Kidney (tissue), 22 donors: ENCODE measurements at places on chromosomes 6 and 20. TPM values are rescaled to one million over a fixed set of nuclear protein-coding genes. Genes with fewer than 3 reads are reported as not detected.

ESR1 gene
- total RNA-seq: 5.2 TPM

DSP gene
- 96.2 TPM for total RNA-seq

LKAAEAR1 gene
- total RNA-seq: 0.31 TPM

GPX5 gene
- total RNA-seq: not detected

WFDC10B gene
- 0.60 TPM for total RNA-seq

GTF2H4 gene
- total RNA-seq: 39.3 TPM

SLC52A3 gene
- total RNA-seq: 10.9 TPM

RHAG gene
- total RNA-seq: not detected

DNA sequence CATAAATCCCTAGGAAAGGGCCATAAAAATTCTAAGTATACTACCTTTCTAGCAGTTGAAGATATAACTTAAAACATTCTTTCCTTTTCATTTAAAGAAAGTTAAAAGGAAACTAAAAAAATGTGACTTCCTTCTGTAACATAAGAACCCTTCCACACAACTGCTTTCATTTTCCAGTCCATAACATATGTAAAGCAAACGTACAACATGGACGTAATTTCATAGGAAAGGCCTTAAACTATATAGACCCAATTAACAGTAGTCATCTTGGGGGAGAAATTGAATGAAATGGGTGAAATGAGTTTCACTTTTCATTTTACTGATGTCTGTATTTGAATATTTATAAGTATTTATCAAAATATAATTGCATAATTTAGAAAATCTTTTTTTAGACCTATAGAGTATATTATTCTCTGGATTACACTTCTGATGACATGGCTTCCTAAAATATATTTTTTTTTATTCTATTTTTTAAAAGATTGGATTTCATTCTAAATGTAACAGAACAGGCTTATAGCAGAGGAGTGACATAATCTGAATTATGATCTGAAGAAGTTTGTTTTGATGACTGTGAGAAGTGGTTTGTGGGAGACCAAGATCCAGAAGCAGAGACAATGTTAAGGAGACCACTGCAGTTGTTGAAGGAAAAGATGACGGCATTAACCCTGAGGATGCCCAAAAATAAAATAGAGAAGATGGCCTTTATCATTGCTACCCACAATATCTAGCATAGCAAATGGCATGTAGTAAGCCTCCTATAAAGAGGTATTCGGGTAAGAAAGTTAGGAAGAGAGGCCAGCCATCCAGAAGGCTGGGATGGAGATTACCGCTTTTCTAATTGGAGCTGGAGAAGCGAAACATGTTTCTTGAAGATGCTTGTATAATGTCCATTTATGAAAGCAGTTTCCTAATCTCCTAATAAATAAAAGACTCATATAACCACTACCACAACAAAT is 260.4 kb downstream of the PTPRK start:
- no peaks in the 10 kb centered on the region for H3K36me3 ChIP-seq
- peaks cover 4% of the 10 kb centered on the region for H3K4me1 ChIP-seq
- H3K4me3 ChIP-seq: no peak overlapping the region
- no peaks in the 10 kb centered on the region for H3K27me3 ChIP-seq

DNA sequence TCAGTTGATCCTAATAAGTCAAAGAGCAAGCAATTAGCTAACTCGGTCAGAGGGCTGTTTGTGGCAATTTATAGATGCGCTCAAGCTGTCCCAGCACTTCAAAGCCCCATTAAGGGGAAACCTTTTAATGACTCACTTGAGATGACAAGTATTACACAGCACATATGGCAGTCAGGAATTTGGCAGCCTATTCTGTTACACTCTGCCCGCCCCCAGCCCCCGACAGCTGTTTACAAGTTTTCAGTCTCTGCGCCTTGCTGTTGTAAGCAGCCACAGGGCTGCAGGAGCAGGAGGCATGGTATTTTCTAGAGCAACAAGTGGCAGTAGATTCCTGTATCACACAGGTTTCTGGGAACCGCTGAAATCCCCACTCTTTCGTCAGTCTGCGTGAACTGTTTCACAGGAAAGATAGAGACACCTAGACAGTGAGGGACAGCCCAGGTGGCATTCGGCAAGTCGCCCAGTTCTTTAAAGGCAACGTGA is 263.0 kb downstream of the FOXC1 start:
- no peaks in the 10 kb centered on the region for H3K27me3 ChIP-seq
- no peak overlapping the region for H3K4me3 ChIP-seq
- no peak overlapping the region for H3K27ac ChIP-seq
- H3K4me1 ChIP-seq: no peaks in the 10 kb centered on the region

DNA sequence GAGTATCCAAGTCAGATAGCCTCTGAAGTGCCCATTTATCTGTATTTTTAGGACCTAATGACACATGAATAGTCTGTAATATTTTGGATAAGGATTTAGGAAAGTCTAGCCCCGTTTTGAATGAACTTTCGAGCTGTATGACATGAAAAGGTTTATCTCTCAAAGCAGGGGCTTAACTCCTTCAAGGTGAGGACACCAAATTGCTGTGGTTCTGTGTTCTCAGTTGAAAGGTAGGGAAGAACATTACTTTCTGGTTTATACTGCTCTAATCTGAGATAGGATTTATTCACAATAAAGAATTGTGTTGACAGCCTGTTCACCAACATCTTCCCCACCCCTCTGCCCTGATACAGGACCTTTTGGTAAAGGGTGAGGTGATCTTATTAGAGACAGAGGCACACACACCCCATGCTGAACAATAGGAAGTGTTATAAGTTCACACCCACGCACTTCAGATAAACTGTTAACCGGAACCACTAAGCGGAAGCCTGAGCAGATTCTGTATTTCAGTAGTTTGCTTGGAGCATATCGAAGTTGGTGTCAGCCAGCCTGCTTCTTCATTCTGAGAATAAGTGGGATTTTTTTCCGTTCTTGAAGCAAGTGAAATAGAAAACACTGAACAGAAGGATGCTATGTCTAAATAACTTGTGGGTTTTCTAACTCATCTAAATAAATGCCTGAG is 223.3 kb downstream of the TMEM242 start:
- H3K27me3 ChIP-seq: no peaks in the 10 kb centered on the region
- H3K4me1 ChIP-seq: peaks cover 4% of the 10 kb centered on the region
- no peak for DNase-seq
- H3K36me3 ChIP-seq: no peaks in the 10 kb centered on the region

GRCh38 chr6:82704045-82704444 is 340.4 kb downstream of the TPBG start:
- no peaks in the 10 kb centered on the region for H3K4me1 ChIP-seq
- no peaks in the 10 kb centered on the region for H3K27me3 ChIP-seq
- no peak overlapping the region for H3K27ac ChIP-seq
- DNase-seq: no peak
- no peak overlapping the region for H3K4me3 ChIP-seq

- H3K27ac ChIP-seq: peak overlapping the region; percentile 91
- no peak overlapping the region for H3K4me3 ChIP-seq
- peak; percentile 76 for DNase-seq
- no peaks in the 10 kb centered on the region for H3K4me1 ChIP-seq
- no peaks in the 10 kb centered on the region for H3K27me3 ChIP-seq
- H3K36me3 ChIP-seq: peaks cover 8% of the 10 kb centered on the region
Measured at GRCh38 chr20:36112112-36112511, 42.4 kb upstream of the EPB41L1 start.

GRCh38 chr6:130604841-130605399 is 222.3 kb upstream of the SMLR1 start:
- DNase-seq: peak; percentile 29
- H3K4me1 ChIP-seq: no peaks in the 10 kb centered on the region
- H3K36me3 ChIP-seq: no peaks in the 10 kb centered on the region
- no peak overlapping the region for H3K4me3 ChIP-seq

DNA sequence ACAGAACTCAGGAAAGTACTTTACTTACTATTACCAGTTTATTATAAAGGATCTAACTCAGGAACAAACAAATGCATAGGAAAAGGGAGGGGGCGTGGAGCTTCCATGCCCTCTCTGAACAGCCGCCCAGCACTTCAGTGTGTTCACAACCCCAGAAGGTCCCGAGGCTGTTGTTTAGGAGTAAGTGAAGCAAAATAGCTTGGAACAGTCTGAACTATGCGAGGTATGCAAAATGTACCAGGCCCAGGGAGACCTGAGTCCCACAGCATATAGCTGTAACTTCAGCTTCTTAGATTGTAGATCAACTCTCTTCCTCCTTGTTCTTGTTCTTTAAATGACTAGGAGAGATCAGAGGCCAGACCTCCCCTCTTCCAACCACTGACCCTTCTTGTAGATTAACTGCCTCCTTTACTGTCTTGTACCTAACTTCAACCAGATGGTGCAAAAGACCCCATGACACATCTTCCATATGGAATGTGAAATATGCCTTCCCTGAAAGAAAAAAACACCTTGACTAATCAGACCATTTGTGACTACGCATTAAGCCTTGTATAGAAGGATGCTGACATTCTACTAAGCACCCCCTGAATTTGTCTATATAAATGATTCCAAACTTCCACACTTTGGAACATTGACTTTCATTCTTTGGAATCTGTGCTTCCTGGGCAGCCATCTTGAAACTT is 98.8 kb upstream of the SNX9 start:
- no peak overlapping the region for H3K27ac ChIP-seq
- no peaks in the 10 kb centered on the region for H3K27me3 ChIP-seq
- H3K4me1 ChIP-seq: peaks cover 26% of the 10 kb centered on the region
- DNase-seq: no peak
- H3K36me3 ChIP-seq: no peaks in the 10 kb centered on the region

DNA sequence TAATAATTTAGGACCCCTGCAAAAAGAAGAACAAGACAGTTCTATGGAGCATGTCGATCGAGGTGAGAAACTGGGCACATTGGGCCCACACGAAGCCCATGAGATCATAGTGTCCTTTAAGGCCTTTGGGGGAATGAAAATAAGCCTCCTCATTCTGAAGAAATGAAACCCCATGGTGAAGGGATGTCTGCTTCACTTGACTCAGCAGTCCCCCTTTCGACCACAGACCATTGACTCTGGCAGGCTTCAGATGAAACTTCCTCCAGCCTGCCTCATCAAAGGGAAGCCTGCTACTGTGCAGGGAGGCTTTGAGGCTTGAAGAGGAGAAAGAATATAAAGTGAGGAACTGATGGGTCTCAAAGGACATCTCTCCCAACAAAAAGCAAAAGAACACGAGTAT is 144.2 kb upstream of the FBXL4 start:
- no peaks in the 10 kb centered on the region for H3K36me3 ChIP-seq
- H3K27me3 ChIP-seq: no peaks in the 10 kb centered on the region

- no peak for DNase-seq
- no peaks in the 10 kb centered on the region for H3K27me3 ChIP-seq
- H3K27ac ChIP-seq: no peak overlapping the region
- H3K4me1 ChIP-seq: no peaks in the 10 kb centered on the region
- H3K36me3 ChIP-seq: no peaks in the 10 kb centered on the region
- H3K4me3 ChIP-seq: no peak overlapping the region
Measured at GRCh38 chr20:60553095-60553494, 594.9 kb downstream of the CDH26 start.

- no peaks in the 10 kb centered on the region for H3K36me3 ChIP-seq
- H3K4me3 ChIP-seq: no peak overlapping the region
- H3K27ac ChIP-seq: no peak overlapping the region
Measured at GRCh38 chr6:108619431-108620197, 58.9 kb downstream of the FOXO3 start.

GRCh38 chr6:140850438-140850837 is 1282.3 kb upstream of the GJE1 start:
- H3K36me3 ChIP-seq: no peaks in the 10 kb centered on the region
- DNase-seq: no peak
- no peaks in the 10 kb centered on the region for H3K4me1 ChIP-seq
- no peak overlapping the region for H3K4me3 ChIP-seq
- no peaks in the 10 kb centered on the region for H3K27me3 ChIP-seq

DNA sequence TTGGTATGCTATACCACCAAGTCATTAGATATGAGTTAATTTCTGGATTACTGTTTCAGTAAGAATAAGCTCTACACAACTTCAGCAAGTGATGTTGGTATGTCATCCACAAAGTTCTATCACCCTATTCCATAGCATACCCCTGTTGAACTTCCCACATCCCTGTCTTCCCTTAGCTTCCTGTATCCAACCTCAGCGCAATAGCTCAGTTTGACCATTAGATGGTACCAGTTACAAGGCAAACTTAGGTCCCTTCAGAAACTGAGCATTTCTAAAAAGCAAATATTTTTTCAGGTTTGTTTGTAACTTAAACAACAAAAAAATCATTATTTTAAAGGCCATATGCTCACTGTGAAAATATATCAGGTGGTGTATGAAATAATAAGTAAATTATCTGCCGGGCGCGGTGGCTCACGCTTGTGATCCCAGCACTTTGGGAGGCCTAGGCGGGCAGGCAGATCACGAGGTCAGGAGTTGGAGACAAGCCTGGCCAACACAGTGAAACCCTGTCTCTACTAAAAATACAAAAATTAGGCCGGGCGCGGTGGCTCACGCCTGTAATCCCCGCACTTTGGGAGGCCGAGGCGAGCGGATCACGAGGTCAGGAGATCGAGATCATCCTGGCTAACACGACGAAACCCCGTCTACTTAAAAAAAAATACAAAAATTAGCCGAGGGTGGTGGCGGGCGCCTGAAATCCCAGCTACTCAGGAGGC is 8.8 kb upstream of the MOG start:
- no peak overlapping the region for H3K4me3 ChIP-seq
- H3K36me3 ChIP-seq: no peaks in the 10 kb centered on the region
- no peak overlapping the region for H3K27ac ChIP-seq
- H3K27me3 ChIP-seq: no peaks in the 10 kb centered on the region
- peaks cover 4% of the 10 kb centered on the region for H3K4me1 ChIP-seq
- DNase-seq: no peak

GRCh38 chr6:51027283-51028065 is 208.8 kb downstream of the TFAP2B start:
- H3K27ac ChIP-seq: no peak overlapping the region
- no peaks in the 10 kb centered on the region for H3K36me3 ChIP-seq
- no peak for DNase-seq
- H3K4me3 ChIP-seq: no peak overlapping the region
- no peaks in the 10 kb centered on the region for H3K4me1 ChIP-seq

- DNase-seq: no peak
- H3K4me3 ChIP-seq: no peak overlapping the region
- H3K4me1 ChIP-seq: no peaks in the 10 kb centered on the region
Measured at GRCh38 chr20:24836661-24837299, 112.3 kb upstream of the CST7 start.

GRCh38 chr20:52752023-52752422 is 220.1 kb upstream of the TSHZ2 start:
- H3K36me3 ChIP-seq: no peaks in the 10 kb centered on the region
- H3K4me1 ChIP-seq: no peaks in the 10 kb centered on the region
- DNase-seq: no peak

DNA sequence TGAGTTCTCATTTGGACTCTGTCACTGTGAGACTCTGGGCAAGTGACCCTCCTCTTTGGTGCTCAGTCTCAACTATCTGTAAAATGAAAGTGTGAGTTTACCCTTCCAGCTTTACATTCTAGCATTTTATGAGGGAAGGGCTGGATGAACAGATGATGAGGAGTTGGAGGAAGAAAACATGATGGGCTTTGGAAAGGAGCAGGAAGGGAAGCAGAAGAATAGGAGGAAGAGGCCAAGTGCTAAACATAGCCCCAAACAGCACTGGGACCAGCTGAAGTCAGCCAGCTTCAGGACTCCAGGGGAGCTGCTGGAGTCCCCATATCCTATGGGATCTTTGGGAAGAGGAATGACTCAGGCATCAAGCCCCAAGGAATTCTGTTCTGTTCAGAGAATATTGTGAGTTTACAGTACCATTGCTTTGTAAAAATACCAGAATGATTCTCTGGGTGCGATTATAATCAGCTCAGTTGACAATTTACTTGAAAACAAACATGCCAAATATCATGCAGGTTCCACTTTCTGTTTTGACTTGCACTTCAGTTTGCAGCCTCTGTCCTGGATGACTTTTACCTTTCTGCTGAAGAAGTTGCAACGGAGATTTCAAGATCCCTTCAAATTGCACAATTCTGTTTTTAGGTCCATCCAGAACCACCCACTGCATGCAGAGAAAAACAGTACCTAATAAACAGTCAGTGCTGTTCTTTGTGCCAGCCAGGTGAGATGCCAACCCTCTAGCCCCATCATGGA is 3.2 kb downstream of the CD40 start:
- no peaks in the 10 kb centered on the region for H3K4me1 ChIP-seq
- no peak overlapping the region for H3K27ac ChIP-seq
- DNase-seq: peak; percentile 7
- H3K4me3 ChIP-seq: no peak overlapping the region
- no peaks in the 10 kb centered on the region for H3K36me3 ChIP-seq
